ENCODE measurements at places on chromosomes 13 and 19.

GRCh38 chr13:75417012-75417384, 65.0 kb downstream of the TBC1D4 start:
- DNase-seq, result no peak

DNA sequence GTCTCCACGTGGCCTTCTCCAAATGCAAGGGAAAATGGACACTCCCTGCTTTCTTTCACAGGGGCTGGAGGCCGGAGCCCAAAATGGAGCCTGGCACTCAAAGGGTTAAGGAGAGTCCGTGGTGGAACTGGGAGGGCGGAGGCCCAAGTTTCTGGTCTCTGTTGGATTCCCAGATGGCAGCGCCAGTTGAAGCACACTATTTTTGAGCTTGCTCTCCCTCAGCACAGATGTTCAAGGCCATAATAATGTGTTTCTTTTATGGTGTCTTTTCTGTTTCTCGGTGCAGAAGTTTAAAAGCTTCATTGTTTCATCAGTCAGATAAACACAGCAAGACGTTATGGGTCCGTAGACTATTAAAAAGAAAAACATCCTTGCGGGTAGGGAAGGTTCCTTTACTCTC, 67.6 kb downstream of the TNFRSF19 start:
- DNase-seq, result no peak

- no peak for DNase-seq
These were observed 49.9 kb downstream of the SLC7A9 start for GRCh38 chr19:32819419-32820400.

DNA sequence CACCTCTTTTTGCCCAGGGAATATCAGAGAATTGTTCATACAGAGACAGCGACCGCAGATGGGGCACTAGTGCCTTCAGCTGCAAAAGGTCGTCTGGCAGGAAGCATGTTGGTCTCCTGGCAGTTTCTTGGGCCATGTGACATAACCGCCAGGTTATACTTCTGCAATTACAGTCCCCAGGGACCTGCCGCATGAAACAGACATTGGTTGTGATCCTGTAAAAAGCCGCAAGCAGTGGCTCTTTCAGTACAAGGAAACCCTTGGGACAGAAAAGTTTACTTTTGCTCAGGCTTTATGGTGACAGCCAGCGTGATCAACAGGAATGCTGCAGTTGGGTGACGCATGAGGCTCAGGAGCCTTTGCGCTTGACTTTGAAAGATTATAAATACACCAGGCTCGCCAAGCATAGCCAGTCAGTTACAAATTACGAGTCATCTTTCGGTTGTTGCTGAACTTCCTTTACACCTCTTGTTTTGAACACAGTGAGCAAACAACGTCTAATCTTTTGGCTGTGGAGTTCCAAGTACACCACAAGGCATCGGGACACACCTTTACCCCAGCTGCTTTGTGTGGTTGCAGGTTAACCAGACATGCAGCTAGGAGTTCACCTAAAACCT, 50.5 kb upstream of the UBE2L5 start:
- DNase-seq, result peak; percentile 58

- DNase-seq, result no peak
These were observed 27.2 kb upstream of the NAPA start for GRCh38 chr19:47542030-47542475.
